ENCODE measurements at places on chromosomes 13 and 19.

DNA sequence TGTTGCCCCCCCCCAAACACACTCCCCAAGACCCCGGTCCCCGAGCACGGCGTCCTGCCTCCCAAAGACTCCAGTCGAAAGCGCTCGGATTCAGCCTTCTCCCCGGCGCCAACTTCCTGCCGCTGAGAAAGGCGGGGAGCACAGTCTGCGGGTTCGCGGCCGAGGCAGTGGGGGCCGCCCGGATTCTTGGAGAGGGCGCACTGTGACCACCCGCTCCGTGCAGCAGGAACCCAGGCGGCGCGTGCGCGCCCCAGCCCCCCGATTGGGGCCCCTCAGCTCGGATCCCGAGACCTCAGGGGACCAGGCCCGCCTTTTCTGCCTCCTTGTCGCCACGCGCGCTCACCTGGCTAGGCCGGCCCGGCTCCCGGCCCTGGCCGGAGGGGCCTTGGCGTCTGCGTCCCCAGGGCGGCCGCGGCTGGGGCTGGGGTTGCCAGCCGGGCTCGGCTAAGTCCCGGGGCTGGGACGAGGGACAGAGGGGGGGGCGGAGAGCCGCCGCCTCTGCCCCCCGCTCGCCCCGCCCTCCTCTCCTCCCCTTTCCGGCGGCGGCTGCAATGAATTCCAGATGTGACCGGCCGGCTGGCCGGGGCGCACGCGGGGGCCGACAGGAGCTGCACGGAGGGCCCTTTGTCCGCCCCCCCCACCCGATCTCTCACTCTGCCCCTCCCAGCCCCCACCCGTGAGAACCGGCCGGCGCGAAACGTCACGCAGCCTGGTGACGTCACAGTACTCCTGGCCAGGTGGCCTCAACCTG lies at the start of gene S1PR2:
Gene S1PR2 (minus strand): TSS at position 471 of the 751 bp plus-strand sequence. CDS start 6,426 bp downstream, outside the sequence.
- no peak for DNase-seq

DNA sequence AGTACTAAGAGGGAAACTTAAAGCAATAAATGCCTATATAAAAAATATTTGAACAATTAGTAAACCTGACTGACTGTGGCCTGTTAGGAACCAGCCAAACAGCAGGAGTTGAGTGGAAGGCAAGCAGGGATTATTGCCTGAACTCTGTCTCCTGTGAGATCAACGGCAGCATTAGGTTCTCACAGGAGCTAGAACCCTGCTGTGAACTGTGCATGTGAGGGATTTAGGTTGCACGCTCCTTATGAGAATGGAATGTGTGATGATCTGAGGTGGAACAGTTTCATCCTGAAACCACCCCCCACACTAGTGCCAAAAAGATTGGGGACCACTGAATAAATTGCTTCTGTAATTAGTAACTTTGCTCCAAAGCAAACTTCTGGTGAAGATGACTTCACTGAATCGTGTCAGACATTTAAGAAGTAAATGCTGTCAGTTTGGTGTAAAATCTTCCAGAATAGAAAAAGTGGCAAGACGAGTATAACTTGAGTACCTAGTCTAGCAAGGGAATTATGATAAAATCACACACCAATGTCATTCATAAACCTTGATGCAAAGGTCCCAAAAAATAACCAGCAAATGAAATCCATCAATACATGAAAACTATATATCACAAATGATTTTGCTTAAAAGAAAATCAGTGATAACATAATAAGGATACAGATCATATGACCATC lies 53.8 kb downstream of the SLC6A16 start:
- no peak for DNase-seq

GRCh38 chr19:8648240-8648639 lies 17.8 kb downstream of the NFILZ start:
- DNase-seq, result no peak

DNA sequence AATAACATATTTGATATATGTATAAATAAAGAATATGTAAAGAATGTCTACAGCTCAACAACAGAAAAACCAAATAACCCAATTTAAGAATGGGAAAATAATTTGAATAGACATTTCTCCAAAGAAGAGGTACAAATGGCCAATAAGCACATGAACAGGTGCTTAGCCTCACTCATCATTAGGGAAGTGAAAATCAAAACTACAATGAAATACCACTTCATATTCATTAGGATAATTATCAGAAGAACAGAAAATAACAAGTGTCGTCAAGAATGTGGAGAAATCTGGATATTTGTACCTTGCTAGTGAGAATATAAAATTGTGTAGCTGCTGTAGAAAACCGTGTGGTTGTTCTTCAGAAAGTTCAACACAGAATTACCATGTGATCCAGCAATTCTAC lies 8.4 kb upstream of the SUPT20H start:
- no peak for DNase-seq

DNA sequence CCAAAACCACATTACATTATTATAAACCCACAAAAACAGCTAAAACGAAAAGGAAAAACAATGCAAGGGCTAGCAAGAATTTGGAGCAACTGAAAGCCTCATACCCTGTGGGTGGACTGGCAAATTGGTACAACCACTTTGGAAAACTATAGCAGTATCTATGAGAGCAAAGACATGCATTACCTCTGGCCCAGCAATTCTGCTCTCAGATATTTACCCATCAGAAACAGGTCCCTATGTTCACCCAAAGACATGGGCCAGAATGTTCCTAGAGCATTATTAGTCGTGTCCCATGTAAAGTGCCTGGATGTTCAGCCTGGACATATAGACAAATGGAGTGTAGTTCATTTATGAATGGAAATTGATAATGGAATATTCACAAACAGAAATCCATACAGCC lies 27.9 kb downstream of the POP4 start:
- DNase-seq, result no peak

DNA sequence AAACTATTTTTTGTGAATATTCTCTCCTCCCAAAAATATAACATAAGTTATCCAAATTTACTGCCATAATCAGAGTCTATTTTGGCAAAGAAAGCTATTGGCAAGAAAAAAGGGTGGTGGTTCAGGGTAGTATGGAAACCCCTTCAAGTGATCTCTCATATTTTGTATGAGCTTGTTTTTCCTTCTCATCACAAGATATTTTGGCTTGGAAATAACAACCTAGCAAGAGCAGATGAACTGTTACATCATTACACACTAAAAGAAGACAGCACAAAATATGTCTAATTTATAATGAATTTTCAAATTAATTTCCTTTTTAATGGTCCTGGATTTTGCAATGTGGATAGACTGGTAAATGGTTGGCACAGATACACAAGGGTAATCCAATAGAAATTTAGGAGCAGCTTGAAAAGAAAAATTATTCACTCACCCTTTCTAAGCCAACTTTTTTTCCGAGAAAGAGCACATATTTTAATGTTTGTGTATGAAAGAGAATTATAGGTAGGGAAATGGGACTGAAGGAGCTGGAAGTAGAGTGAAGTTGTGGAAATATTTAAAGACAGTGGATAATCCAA lies 225.1 kb downstream of the EFNB2 start:
- DNase-seq, result no peak

GRCh38 chr19:49414256-49414655 lies 9.0 kb downstream of the PTH2 start:
- DNase-seq, result no peak

DNA sequence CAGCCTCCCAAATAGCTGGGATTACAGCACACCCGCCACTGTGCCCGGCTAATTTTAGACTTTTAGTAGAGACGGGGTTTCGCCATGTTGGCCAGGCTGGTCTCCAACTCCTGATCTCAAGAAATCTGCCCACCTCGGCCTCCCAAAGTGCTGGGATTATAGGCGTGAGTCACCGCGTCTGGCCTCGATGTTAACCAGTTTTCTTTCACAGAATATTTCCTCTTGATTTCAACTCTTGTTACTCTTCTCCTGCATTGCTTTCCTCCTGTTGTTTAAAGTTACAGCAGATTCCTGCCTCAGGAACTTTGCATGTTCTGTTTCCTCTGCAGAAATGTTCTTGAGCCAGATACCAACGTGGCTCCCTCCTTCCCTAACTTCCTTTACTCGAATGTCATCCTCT lies 3.7 kb upstream of the PEX11G start:
- no peak for DNase-seq

DNA sequence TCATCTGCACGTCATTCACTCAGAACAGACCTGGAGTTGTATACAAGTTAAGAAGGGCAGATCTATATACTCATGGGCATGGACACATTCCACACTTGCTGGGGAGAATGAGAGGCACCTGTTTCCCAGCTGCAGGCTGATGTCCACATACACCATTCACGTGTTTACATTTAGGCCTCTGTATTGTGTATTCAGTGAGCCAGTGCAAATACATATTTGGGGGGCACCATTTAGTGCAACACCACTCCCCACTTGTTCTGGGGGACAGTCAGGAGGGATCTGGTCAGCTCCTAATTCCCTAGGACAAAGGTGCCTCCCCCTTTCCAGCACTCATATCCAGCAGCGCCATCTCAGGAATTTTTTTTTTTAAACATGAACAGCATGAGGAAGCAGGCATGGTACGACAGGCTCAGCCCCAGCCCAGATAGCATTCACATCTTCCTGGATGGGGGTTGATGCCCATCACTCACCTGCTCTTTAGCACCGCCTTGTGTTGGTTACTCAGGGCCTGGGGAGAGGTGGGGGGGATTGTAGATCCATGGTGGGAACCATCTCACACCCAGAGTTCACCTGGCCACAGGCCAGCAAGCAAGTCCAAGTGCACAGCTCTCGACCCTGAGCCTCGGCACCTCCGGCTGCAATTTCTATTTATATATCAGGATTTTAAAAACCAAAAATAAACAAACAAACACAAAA lies 56.9 kb upstream of the ZNF254 start:
- peak; percentile 31 for DNase-seq

DNA sequence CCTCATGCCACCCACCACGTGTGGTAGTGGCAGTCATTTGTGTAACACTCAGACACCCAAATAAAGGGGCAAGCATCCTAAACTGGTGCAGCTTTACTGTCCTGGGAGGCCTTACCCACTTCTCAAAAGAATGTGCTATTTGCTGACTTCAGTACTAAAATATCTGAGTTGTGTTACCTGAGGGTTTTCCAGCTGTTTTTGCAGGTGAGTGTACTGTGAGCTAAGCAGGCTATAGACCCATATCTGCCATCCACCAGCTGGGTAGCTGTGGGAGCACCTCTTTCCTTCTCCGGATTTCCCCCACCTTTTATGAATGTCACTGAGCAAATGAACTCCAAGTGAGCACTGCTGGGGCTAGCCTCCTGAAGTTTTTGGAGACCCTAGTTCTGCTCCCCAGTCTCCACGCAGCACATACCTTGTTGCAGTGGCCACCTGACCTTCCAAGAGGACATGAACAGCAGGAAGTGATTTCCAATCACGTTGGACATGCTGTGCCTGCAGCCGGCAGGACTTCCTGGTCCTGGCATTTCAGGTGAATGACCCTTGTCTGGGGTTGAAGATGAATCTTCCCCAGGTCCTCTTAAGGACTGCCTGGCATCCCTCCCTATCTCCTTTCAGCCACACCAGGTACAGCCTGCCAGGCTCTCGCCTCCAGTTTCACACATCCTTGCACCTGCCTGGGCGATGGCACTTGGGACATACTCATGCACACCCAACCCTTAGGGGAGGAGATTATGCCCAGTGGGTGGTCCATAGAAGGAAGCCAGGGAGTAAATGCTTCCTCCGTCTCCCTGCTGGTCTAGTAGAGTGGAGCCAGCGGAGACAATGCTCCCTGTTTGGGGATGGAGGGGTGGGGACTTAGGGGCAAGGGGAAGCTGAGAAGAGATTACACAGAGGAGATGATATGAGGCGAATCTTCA lies 109.5 kb upstream of the SPATA13 start:
- no peak for DNase-seq

GRCh38 chr13:101627556-101627943 lies 175.1 kb downstream of the ITGBL1 start:
- peak; percentile 70 for DNase-seq

DNA sequence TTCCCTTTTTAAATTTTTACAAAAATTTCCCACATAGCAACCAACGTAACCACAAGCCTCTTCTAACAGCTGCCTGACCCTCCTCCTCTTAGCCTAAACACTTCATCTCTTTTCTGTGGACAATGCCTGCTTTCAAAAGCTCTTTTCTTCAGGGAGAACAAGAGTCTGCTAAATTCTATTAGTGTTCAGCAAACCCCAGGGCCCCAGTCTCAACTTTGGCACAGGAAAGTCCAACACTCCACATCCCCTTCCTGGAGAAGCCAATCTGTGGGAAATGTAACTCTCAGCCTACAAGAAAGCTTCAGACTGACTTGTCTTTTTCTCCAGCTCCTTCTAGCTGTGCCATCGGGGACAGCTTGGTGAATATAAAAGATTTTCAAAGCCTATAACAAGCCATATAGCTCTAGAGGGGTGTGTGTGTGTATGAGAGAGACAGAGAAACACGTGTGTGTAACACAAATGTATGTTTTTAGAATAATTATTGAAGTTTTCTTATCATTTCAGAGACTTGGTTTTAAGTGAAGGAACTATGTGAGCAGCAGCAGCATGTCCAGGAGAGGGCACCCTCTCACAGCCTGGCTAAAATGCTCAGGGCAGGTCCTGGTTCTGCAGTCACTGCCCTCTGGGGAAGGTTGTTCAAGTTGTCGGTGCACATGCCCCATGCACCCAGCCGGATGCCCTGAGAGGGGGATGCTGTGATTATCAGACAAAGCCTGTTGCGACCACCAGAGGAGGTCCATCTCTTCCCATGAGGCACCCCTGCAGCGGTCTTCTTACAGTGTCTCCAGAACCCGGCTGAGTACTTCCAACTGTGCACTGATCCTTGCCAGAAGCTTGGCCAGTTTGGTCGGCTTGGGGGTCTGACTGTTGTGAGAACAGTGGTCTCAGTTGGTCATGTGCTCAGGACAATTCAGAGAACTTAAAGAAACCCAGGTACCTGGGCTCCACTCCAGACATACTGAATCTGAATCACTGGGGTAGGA lies 34.4 kb downstream of the CCDC70 start:
- DNase-seq, result peak; percentile 3

- DNase-seq, result no peak
These were observed 241.9 kb downstream of the ABCC4 start for GRCh38 chr13:95059306-95059705.

DNA sequence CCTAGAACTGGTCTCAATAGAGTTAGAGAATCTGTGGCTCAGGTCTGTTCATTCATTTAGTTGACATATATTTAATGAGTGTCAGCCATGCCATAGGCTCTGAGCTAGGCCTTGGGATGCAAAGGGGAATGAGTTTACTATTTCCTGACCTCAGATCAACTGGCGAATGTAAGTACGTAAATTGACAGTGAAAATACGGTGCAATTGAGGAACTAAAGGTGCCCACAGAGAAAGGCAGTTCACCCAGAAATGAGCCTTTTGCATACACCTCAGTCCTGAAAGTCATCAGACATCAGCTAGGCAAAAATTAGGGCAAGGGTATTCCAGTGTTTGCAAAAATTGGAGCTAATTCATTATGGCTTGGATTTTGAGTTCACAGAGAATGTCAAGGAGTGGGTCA lies 20.6 kb upstream of the UPF3A start:
- DNase-seq, result no peak

GRCh38 chr19:13803038-13803437 lies 7.8 kb downstream of the ZSWIM4 start:
- no peak for DNase-seq

DNA sequence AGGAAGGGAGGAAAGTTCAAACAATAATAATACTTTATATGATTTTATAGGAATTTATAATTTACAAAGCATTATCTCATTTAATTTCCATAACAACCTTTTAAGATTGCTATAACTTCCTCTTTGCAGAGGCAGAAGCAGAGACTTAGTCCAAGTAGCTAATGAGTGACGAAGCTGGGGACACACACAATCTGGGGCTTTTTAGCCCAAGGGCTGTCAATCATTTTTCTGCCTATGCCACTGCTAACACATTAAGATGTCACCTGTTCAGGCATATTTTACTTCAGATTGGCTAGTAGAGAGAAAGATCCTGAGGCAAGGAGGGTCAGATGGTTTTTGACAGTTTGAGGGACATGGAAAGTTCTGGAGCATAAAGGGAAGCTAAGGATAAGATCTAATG lies 12.6 kb downstream of the SCEL start:
- no peak for DNase-seq

GRCh38 chr13:29108068-29108786 lies 288.1 kb downstream of the MTUS2 start:
- no peak for DNase-seq
